ENCODE measurements at places on chromosomes 4 and X.
A peak's percentile ranks its signal among the peaks of the same experiment; 100 is the strongest.

DNA sequence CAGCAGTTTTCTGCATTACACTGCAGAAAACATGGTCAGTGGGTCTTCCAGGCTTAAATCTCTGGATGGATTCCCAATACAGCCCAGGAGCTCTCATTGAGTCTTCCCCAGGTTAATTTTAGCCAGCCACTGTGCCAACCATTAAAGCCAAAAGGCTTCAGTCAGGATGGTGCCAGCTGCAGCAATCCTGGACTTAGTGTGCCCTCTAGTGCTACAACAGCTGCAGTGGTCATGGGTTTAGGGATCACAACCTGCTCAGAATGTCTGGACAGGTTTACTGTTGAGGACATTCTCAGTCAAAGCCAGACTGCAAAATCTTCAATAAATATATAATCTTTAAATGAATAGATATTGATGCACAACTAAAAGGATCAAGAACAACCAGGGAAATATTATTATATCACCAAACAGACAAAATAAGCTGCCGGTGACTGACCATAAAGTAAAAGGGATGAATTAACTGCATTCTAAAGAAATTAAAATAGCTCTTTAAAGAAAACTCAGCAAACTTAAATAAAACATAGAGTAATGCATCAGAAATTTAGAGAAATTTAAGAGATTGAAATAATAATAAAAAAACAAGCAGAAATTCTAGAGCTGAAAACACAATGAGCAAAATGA lies 639.9 kb downstream of the SPOCK3 start:
- DNase-seq, result peak; percentile 32

DNA sequence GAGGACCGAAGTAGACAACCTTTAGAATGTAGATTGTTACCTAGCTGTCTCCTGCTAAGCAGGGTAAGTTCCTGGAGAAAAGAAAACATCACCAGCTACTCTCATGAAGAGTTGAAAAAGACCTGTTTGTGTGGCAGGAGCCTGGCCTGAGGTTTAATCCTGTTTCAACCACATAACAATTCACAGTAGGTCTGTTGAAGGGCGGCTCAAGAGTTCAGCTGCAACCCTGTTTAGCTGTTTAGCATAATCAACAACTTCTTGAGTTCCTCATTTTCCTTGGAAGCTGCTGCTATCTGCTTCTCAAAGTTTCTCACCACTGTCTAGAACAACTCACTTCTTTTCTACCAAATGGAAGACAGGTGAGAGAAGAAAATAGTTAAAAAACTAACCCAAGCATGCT lies 170.4 kb upstream of the TET2 start:
- peak; percentile 6 for DNase-seq

DNA sequence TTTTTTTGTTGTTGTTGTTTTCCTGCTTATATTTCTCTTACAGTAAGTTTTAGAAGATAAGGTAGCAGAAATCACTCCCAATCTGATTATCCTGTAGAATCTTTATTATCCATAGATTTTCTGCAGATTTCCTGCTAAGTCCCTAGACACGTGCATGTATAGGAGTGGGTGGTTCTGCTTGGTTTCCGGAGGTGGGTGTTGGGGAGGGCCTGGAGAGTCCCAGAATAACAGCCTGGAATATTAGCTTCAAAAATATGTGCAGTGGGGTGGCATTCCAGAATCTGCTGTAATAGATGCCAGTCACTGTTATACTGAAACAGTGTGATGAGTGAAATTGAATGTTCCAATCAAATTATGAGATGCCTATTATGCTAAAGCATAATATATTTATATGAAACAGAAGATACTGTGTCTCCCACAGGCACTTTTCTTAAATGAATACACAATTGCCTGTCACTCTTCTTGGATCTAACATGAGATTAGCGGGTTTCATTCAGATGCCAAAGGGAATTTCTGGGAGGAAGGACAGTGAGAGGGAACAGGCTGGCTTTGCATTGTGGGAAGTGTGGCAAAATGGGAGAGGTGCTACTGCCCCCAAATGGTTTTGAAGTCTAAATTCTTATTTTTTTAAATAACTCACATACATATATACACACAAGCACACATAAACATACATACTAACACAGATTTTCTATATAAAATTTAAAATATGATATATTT lies 37.6 kb downstream of the C4orf50 start:
- no peak for DNase-seq

- peak; percentile 32 for DNase-seq
These were observed 135.0 kb upstream of the TENT5D start for GRCh38 chrX:80285131-80285773.

Measured in NB4 (cell line).